Stimulated activated CD8-positive, alpha-beta memory T cell treated with anti-CD3 and anti-CD28 coated beads, Interleukin-4, amount 100 ng/mL, for 1 hour (primary cell): ENCODE measurements at places on chromosomes 7 and 10.

GRCh38 chr7:103795787-103796186 lies 193.7 kb downstream of the RELN start:
- no peak for DNase-seq

DNA sequence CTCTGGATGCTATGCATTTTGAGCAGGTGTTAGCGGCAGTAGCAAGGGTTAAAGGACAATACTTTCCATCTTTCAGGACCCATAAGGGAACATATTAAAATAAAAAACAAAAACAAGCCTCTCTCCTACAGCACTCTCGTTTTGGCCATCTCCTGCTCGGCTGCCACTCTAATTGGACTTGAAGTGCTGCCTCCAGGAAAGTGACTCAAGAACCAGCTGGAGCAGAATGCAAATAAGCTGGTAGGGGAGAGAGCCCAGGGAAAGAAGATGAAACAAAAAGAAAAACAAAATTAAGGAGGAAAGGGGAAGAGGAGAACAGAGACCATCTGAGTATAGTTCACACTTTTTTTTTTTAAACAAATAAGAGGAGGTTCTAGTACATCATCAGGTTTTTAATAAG lies 65.6 kb downstream of the HBP1 start:
- no peak for DNase-seq

- no peak for DNase-seq
Observed at GRCh38 chr7:143375298-143376034, 5.7 kb upstream of the ZYX start.

DNA sequence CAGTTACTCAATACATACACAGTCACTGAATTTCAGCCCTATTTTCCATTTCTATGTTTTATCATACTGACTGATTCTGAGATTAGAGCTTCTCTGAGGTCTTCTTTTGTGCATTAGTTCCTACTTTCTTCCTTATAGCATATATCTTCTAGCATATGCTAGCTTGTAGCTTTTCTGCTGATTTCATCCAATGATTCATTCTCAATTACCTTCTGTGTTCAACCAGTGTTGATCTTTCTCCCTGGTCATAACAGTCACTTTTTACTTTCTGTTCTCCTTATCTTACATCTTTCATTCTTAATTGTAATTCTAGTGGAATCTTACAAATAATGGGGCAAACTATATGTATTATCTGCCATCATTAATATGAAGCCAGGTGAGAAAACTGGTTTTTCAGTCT lies 159.5 kb upstream of the HGF start:
- DNase-seq, result no peak

GRCh38 chr7:106954840-106955239 lies 89.7 kb upstream of the PRKAR2B start:
- no peak for DNase-seq

DNA sequence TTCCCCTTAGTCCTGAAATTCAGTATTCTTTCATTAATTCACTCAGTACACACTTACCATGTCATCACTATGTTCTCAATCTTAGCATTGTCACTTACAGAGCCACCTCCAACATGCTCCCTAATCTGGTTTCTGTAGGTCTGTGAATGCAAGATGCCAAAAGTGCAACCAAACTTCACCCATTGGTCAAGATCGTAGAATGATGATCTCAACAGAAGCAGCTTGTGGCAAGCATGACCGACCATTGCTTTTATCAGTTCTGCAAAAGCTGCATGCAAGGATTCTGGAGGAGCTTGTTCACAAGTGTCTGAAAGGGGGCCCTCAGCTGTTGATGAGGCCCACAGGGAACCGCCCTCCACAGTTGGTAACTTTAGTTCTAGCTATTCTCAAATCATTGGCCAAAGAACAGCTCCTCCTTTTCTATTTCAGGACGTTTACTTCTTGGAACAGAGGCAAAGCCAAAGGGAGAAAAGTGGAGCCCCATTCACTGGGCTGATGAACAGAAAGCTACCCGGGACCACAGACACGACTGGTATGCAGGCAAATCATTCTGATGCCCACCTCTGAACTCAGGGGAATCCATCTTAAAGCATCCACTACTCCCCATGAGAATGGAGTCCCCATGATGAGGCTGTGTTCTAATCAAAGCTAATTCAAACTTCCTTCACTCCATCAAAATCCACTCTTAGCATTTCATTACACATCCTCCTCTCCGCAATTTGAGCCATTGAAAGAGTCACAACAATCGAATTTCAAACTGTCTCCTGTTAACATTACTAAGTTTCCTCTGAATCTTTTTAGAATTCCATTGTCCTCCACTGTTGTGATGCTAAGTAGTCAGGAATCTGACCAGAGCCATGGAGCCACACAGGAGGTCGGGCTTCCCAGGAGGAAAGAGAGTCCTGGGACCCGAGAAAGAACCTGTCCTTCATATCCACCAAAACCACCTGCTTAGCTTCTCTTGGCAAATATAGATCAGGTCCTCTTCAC lies 13.9 kb downstream of the GRB10 start:
- no peak for DNase-seq

- no peak for DNase-seq
Observed at GRCh38 chr10:76453332-76453731, 1021.9 kb downstream of the LRMDA start.

GRCh38 chr7:7816816-7817536 lies 98.6 kb upstream of the RPA3 start:
- DNase-seq, result no peak

GRCh38 chr10:112332022-112332421 lies 41.9 kb upstream of the ACSL5 start:
- no peak for DNase-seq

GRCh38 chr10:122279725-122280141 lies 8.6 kb downstream of the BTBD16 start:
- DNase-seq, result no peak

DNA sequence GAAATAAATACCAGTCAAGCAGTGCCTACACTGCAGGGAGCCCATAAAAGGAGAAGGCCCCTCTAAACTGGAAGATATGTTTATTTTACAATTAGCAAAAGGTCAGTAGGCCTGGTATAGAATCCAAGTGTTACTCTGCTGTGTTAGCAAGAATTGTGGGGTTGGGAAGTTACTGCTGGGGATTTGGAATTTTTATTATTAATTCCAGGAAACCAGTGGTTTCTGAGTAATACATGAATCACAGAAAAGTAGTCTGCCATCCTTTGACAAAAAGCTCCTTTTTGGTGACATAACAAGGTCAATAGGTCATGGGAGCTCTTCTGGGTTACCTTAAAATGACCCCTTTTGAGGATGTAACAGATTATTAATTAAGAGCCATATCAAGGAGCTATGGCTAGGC lies 67.4 kb downstream of the ZNF92 start:
- no peak for DNase-seq

DNA sequence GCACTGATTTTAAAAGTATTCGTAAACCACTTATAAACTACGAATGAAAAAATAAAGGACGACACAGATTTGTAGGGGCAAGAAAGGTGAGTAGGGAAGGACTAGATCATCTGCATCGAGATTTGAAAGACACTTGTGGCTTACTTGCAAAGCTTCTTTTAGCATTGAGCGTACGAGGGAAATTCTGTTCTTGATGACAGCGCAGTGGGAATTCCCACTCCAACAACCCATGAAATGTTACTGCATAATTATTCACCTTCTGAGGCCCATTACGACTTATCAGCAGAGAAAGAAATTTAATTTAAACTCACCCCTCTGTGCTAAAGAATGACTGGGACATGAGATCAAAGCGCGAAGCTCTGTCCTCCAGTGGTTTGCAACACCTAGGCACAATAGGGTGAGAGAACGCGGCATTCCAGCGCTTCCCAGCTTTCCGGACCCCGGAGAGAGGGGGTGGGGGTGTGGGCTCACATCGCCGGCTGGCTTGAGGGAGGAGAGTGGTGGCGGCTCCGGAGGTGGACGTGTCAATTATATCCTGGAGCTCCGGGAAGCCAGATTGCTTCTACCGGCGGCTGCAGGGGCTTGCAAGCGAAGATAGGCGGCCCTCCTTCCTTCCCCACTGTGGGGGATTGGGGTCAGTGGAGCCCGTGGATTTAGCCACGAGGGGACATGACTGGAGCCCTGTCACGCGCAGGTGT lies 10.3 kb downstream of the SP8 start:
- DNase-seq, result no peak
